DND-41 (cell line): ENCODE measurements at places on chromosomes 11 and 22.
A peak's percentile ranks its signal among the peaks of the same experiment; 100 is the strongest.

GRCh38 chr22:47550524-47551430, 788.3 kb downstream of the TBC1D22A start:
- no peak overlapping the region for H3K4me3 ChIP-seq
- H3K27me3 ChIP-seq, result no peaks in the 10 kb centered on the region
- no peaks in the 10 kb centered on the region for H3K4me1 ChIP-seq
- DNase-seq, result no peak

GRCh38 chr11:114448749-114449482, 9.6 kb downstream of the REXO2 start:
- H3K4me3 ChIP-seq, result no peak overlapping the region
- H3K36me3 ChIP-seq, result peaks cover 75% of the 10 kb centered on the region
- no peaks in the 10 kb centered on the region for H3K27me3 ChIP-seq
- no peak overlapping the region for H3K27ac ChIP-seq
- DNase-seq, result no peak

GRCh38 chr11:110065189-110065588, 28.0 kb upstream of the ZC3H12C start:
- no peaks in the 10 kb centered on the region for H3K27me3 ChIP-seq
- no peak overlapping the region for H3K27ac ChIP-seq
- H3K4me1 ChIP-seq, result no peaks in the 10 kb centered on the region
- H3K4me3 ChIP-seq, result no peak overlapping the region
- DNase-seq, result no peak

DNA sequence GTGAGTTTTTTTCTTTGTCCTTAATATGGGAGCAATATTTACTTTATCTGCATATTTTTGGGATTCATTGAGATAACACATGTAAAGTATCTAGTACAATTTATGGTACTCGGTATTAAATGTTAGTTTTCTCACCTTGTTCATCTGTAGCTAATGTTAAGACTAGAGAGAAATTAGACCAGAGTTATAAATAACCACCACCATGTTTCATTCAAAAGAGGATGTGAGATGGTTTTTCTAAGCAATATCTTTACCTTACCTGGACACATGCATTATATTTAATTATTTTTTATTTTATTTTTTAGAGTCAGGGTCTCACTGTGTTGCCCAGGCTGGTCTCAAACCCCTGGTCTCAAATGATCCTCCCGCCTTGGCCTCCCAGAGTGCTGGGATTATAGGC, 18.4 kb downstream of the ARHGAP42 start:
- no peaks in the 10 kb centered on the region for H3K27me3 ChIP-seq
- no peak overlapping the region for H3K4me3 ChIP-seq
- DNase-seq, result no peak
- no peaks in the 10 kb centered on the region for H3K4me1 ChIP-seq
- H3K27ac ChIP-seq, result no peak overlapping the region
- no peaks in the 10 kb centered on the region for H3K36me3 ChIP-seq

DNA sequence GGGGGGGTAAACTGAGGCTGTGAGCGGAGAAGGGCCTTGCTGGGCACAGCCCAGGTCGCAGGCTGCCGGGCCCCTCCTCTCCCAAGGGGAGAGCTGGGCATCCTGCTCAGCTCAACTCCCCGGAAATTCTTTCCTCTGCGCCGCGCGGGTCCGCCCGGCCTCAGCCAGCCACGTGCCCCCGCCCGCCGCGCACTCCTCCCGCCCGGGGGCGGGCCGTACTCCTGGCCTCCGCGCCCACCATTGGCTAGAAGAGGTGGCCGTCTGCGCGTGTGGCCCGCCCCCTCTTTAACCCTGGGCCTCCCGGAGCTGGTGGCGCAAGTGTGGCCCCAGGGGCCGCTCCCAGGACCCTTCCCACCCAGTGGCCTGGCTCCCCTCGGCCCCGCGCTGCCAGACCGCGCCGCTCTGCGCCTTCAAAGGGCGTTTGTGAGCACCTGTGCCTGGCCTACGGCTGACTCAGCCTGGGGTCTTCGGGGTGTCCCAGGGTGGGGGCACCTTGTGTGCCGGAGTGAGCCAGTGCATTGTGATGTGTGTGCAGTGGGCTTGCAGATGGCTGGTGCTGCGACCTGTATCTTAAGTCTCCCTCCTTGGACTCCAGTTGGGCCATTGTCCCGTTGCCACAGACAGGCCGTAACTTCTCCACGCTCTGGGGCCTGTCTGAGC, 2.0 kb downstream of the MRGPRF start:
- no peaks in the 10 kb centered on the region for H3K36me3 ChIP-seq
- H3K27me3 ChIP-seq, result peaks cover 28% of the 10 kb centered on the region
- DNase-seq, result peak; percentile 23
- no peak overlapping the region for H3K4me3 ChIP-seq
- no peaks in the 10 kb centered on the region for H3K4me1 ChIP-seq

DNA sequence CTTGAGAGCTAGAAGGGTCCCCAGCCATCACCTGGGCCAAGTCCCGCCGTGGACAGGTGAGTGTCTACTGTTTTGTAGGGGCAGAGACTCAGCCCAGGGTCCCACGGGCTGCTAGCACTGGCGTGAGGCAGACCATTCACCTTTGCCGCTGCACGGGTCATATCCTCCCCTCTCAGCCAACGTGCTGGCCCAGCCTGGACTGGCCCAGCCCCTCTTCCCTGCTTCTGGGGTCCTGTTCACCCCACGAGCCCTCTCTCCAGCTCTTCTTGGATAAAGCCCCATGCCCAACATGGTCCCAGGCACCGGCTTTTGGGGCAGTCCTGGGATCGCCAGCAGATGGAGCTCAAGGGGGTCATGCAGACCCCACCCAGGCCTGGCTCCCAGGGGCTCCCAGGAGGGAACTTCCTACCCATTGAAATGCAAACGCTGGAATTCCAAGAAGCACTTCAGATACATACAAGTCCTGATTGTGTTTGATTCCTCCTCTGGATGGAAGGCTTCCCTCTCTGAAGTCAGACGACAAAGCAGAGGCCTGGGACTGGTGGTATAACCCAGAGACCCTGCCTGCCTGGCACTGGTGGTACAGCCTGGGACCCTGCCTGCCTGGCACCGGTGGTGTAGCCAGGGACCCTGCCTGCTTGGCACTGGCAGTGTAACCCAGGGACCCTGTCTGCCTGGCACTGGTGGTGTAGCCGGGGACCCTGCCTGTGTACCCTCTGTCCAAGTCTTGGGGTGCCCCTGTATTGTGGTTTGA, 8.9 kb upstream of the SEPTIN5 start:
- H3K27ac ChIP-seq, result no peak overlapping the region
- H3K27me3 ChIP-seq, result no peaks in the 10 kb centered on the region
- no peak overlapping the region for H3K4me3 ChIP-seq
- DNase-seq, result no peak
- no peaks in the 10 kb centered on the region for H3K4me1 ChIP-seq

- peaks cover 49% of the 10 kb centered on the region for H3K4me1 ChIP-seq
- H3K27me3 ChIP-seq, result no peaks in the 10 kb centered on the region
- peaks cover 76% of the 10 kb centered on the region for H3K36me3 ChIP-seq
Measured at GRCh38 chr11:46671958-46672315, 28.5 kb downstream of the ARHGAP1 start.

DNA sequence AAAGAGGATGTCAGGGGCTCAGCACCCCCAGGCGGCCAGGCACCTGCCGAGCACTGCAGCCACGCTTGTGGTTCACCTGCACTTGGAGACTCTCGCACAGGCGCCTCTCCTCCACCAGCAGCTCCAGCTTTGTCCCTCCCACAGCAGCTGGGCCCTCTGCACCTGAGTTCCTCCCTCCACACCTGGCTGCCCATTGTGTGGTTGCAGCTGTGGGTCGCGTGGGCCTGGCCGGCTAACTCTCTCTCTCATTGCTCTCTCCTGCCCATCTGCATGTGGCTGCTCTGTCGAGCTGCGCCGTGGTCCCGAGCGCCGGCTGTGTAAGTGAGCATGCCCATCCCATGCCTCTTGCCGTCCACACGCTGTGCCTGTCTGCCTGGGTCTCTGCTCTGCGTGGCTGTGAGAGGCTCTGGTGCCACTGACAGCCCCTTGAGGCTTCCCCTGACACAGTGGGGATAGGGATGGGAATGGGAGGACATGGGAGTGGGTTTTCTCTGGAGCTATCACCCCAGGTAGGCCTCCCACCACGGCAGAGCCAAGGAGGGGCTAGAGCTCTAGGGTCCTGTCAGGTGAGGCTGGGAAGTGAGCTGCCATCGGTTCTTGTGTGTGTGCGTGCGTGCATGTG, 8.5 kb upstream of the ACR start:
- no peak overlapping the region for H3K27ac ChIP-seq
- H3K4me3 ChIP-seq, result no peak overlapping the region
- DNase-seq, result no peak
- H3K36me3 ChIP-seq, result no peaks in the 10 kb centered on the region

GRCh38 chr11:113363406-113363805, 24.2 kb upstream of the ANKK1 start:
- no peak overlapping the region for H3K27ac ChIP-seq
- peaks cover 10% of the 10 kb centered on the region for H3K27me3 ChIP-seq
- no peaks in the 10 kb centered on the region for H3K4me1 ChIP-seq
- H3K36me3 ChIP-seq, result no peaks in the 10 kb centered on the region
- H3K4me3 ChIP-seq, result no peak overlapping the region
